ENCODE measurements at places on chromosomes 13 and 19. TPM values are rescaled to one million over a fixed set of nuclear protein-coding genes. Genes with fewer than 3 reads are reported as not detected.
A peak's percentile ranks its signal among the peaks of the same experiment; 100 is the strongest.

The ZNF418 gene
- total RNA-seq: not detected

The ZNF221 gene
- 1.1 TPM for total RNA-seq

The GNG8 gene
- not detected for total RNA-seq

The ZNF625 gene
- total RNA-seq: 3.0 TPM

The KLC3 gene
- total RNA-seq: not detected

The EFNB2 gene
- total RNA-seq: 6.7 TPM

The BLOC1S3 gene
- total RNA-seq: 5.3 TPM

DNA sequence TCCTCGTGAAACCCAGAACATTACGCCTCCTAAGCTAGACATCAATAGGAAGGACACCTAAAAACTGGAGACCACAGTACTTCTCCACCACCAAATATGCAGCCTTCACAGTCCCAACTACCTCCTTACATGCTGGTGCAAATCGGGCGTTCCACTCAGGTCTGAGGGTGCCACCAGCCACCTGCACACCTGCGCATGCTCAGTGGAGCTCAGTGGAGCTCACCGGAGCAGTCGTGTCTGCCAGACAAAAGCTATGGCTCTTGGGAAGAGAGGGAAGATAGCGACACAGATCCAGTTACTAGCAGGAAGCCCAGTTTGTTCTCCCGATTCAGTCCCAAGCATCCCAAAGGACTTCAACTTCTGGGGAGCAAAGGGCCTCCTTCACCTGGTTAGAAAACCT is 237.1 kb downstream of the TSHZ3 start:
- DNase-seq: no peak

GRCh38 chr19:52689843-52690368 is 44.9 kb downstream of the ZNF611 start:
- DNase-seq: no peak

DNA sequence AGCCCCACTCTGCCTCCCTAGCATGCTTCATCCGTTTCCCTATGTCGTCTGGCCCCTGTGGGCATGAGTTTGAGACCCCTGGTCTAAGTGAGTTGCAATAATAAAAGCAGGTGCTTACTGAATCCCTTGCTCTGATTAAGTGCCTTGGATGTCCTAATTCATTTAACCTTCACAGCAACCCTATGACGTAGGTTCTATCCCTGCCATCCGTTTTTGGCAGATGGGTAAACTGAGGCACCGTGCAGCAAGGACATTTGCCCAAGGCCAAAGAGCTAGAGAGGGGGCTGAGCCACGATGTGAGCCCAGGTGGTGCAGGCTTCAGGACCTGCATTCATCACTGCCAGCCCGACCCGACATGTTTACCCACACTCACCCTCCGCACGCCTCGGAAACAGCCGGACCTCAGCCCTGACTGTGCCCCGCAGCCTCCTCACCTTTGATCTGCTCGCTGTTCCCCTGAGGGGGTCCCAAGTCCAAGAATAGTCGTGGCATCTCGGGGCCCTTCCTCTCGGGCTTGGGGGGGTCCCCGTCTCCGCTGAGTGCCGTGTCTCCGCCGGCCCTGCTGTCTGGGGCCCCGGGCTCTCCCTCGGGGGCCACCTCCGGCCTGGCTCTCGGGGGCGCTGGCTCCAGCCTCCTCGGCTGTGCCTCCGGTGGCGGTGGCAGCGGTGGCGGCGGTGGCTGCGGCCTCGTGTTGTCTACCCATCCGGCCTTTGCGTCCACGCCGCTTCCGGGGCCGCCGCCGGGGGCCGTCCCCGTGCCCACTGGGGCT is 14.5 kb downstream of the LMTK3 start:
- no peak for DNase-seq

- DNase-seq: no peak
Observed at GRCh38 chr19:53696951-53697350, 65.2 kb downstream of the DPRX start.

GRCh38 chr13:43528992-43529391 is 257.8 kb downstream of the ENOX1 start:
- DNase-seq: no peak

DNA sequence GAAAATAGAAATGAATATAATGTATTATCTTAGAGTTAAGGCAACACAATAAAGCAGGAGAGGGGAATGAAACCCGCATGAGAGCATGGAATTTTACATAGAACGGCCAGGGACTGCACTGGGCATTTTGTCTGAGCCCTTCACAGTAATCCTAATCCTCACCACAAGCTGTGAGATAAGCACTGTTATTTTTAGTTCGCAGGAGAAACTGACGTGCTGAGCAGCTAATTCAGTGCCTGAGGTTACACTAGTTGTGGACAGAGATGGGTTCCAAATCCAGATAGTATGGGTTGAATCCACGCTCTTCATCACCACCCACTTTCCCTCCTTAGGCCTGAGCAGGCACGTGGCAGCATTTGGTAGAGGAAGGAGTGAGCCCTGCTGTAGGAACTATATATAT is 24.8 kb upstream of the ZNF527 start:
- DNase-seq: no peak

DNA sequence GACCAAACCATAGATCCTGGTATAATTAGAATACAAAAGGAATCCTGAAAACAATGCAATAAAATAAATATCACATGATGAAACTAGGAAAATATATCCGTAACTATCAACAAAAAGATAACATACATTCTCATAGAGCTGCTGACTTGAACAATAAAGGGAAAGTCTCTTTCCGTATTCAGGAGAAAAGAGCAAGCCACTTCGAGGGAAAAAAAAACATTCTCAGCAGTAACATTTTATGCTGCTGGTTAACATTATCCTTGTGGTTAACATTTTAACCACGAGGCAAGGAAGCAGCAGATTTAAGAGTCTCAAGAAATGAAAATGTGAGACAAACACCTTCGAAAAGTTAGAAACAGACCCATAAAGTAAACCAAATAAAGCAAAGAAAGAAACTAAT is 25.8 kb downstream of the NALCN start:
- peak; percentile 41 for DNase-seq

DNA sequence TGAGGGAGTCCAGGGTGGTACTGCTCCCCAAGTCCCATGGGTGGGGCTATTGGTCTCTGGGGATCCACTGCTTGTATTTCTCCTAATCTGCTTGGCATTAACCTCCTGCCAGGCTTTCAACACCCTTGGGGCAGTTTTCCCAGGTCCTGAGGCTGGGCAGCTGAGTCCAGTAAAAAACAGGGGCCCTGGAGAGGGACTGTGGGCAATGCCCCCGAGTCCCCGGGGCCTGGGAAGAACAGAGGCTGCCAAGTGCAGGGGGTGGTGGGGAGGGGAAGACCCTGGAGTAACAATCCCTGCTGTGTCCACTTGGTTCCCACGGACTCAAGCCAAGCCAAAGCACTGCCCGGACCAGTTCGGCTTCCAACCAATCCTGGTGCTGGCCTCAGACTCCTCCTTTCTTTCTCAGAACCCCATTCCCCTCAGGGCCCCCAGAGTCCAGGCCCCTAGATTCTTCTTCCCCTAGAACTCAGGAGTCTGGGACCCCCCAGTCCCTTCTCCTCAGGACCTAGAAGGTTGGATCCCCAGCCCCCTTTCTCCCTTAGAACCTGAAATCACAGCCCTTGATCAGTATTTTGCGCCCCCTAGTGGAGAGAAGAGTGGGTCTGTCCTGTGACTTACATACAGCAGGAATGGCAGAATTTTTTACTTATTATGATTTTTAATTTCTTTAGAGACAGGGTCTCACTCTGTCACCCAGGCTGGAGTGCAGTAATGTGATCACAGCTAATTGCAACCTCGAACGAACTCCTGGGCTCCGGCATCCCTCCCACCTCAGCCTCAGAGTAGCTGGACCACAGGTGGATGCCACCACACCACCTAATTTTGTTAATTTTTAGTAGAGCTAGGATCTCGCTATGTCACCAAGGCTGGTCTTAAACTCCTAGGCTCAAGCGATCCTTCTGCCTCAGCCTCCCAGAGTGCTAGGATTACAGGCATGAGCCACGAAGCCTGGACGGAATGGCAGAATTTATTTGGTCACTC is 3.7 kb upstream of the CLPTM1 start:
- DNase-seq: peak; percentile 48

- DNase-seq: no peak
Observed at GRCh38 chr13:21883713-21884112, 212.8 kb downstream of the FGF9 start.

DNA sequence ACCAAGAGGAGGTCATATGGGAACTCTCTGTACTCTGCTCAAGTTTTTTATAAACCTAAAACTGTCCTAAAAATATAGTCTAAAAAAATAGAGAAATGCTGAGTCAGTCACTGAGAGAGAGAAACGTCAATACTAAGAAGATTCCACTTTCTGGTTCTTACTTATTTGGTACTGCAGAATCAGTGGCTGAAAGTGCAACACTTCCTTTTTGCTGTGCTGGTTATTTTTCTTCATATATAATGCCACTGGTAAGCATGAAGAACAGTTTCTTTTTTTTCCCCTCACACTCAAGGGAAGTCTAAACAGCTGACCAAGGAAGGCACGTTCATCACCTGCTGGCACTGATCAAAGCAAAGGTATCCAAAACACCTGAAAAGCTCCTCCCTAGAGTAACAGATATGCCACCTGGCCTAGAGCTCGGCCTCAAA is 44.3 kb upstream of the N4BP2L1 start:
- DNase-seq: no peak

DNA sequence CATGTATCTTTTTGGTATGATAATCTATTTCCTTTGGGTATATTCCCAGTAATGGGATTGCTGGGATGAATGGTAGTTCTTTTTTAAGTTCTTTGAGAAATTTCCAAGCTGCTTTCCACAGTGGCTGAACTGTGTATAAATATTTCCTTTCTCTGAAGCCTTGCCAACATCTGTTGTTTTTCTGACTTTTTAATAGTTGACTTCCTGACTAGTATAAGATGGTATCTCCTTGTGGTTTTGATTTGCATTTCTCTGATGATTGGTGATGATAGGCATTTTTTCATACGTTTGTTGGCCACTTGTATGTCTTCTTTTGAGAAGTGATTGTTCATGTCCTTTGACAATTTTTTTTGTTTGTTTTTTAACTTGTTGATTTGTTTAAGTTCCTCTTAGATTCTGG is 61.6 kb upstream of the PCDH17 start:
- DNase-seq: no peak

- no peak for DNase-seq
Observed at GRCh38 chr19:19860756-19861390, 4.8 kb upstream of the ZNF253 start.

DNA sequence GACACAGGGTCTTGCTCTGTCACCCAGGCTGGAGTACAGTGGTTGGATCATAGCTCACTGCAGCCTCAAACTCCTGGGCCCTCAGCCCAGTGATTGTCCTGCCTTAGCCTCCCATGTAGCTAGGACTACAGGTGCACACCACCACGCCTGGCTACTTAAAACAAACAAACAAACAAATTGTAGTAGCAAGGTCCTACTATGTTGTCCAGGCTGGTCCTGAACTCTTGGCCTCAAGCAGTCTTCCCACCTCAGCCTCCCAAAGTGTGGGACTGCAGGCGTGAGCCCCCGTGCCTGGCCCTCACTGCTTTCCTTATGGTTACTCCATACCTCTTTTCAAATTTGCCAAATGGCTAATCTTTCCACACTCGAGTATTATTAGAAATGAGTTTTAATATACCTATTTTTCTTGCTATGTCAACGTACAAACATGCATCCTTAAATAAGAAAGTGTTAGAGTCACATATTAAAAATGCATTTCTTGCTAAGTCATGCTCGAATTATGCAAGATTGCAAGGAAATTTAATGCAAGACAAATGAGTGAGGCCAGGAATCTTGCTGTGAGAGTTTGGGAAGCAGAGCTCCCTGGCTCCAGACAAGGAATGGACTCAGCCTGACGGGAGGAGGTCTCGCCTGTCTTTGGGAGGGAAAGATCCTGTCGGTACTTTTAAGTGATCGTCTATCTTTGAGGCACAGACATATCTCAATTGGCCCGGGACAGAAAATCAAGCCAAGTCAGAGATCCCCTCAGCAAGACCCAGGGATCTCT is 39.4 kb downstream of the RFX2 start:
- DNase-seq: no peak

GRCh38 chr13:99500839-99501183 is 461 bp upstream of the TM9SF2 start:
- no peak for DNase-seq

DNA sequence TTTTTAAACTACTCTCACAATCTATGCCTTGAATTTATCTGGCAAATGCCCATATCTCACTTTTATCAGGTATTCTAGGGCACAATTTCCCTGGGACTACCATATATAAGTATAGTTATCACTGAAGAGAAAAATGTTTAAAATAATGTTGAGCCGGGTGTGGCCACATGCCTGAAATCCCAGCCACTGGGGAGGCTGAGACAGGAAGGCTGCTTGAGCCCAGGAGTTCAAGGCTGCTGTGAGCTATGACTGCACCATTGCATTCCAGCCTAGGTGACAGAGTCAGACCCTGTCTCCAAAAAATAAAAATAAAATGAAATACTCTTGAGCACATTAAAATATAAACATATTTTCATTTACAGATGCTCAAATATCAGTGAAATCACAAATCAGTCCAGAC is 4.1 kb downstream of the KATNAL1 start:
- no peak for DNase-seq

GRCh38 chr19:28130066-28130511 is 1082.9 kb downstream of the UQCRFS1 start:
- DNase-seq: no peak

GRCh38 chr13:23701636-23702035 is 131.4 kb downstream of the TNFRSF19 start:
- DNase-seq: no peak

DNA sequence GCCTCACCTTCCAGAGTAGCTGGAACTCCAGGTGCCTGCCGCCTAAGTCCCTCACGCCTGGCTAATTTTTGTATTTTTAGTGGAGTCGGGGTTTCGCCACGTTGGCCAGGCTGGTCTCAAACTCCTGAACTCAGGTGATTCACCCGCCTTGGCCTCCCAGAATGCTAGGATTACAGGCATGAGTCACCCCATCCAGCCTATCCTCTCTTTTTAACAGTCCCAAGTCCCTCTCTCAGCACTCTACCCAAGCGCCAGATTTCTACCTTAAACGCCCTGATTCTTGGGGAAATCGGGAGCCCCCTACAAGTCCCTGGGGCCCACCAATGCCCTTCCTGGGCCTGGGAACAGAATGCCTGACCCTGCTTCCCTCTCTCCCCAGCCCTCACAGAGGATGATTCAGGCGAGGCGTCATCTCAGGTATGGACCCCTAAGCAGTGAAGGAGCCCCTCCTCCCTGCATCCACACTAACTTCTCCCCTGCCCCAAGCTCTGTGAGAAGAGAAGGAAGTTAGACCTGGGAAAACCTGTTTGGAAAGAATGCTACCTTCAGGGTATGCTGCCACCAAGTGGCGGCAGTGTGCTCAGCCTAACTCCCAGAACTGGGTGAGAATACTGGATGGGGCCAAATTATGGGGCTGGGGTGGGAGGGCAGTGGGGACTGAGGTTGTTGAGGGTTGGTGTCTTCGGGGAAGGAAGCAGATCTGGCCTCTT is 20.8 kb upstream of the EBI3 start:
- DNase-seq: peak; percentile 62

Data from H4 (cell line).